Naive thymus-derived CD4-positive, alpha-beta T cell (primary cell): ENCODE measurements at places on chromosomes 1 and 21. TPM values are rescaled to one million over a fixed set of nuclear protein-coding genes. Genes with fewer than 3 reads are reported as not detected.

DNA sequence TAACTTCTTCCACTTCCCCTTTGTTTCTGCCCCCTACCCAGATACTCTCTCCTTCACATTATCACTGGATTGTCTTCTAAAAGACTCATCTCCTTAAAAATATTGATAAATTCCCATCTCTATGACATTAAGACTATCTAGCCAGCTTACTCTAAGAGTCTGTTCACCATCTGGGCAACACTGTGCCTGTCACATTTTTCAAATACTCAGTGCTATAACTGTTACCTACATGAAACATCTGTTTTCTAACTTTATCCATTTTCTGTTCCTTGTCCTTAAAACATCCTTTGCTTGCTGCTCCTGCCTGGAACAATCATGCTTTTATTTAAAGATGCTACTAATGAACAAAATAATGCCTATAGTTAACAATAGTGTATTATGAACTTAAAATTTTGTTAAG, 81.4 kb downstream of the NCAM2 start:
- H3K4me1 ChIP-seq: no peaks in the 10 kb centered on the region
- H3K27ac ChIP-seq: no peak overlapping the region
- H3K4me3 ChIP-seq: no peak overlapping the region
- no peak for DNase-seq
- H3K27me3 ChIP-seq: no peaks in the 10 kb centered on the region
- no peaks in the 10 kb centered on the region for H3K36me3 ChIP-seq

- no peaks in the 10 kb centered on the region for H3K27me3 ChIP-seq
- no peak for DNase-seq
- H3K4me3 ChIP-seq: no peak overlapping the region
- H3K36me3 ChIP-seq: no peaks in the 10 kb centered on the region
Measured at GRCh38 chr1:214514819-214515383, 36.5 kb downstream of the PTPN14 start.

GRCh38 chr1:206706298-206706791, 21.6 kb downstream of the MAPKAPK2 start:
- H3K36me3 ChIP-seq: no peaks in the 10 kb centered on the region
- no peaks in the 10 kb centered on the region for H3K27me3 ChIP-seq
- DNase-seq: no peak
- peaks cover 55% of the 10 kb centered on the region for H3K4me1 ChIP-seq
- H3K4me3 ChIP-seq: no peak overlapping the region

DNA sequence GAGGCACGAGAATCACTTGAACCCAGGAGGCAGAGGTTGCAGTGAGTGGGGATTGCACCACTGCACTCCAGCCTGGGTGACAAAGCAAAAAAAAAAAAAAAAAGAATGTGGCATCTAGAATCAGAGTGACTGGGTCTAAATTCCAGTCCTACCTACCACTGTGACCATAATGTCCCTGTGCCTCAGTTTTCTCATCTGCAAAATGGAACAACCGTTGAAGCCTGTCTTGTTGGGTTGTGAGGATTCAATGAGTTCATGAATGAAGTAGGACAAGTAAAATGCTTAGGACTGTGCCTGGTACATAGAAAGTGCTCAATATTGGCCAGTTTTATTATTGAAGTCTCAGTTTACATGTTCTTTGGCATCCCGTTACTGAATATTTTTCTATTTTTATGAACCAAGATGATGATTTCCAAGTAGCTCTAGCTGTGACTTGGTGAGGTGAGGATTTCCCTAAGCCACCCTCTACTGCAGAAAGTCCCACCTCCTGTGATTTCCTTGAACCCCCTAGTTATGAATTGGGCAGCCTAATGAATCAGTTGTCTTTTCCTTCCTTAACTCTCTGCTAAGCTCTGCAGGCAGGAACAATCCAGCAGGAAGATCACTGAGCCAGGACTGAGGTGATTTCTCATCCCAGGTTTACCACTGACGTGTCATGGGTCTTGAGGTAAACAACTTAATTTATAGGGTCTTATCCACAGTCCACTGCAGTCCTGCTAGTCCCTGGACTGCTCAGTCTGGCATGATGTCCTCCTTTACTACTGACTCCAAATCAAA, 18.9 kb upstream of the MEAF6 start:
- H3K27me3 ChIP-seq: no peaks in the 10 kb centered on the region
- DNase-seq: no peak
- peaks cover 8% of the 10 kb centered on the region for H3K36me3 ChIP-seq

GRCh38 chr1:55051621-55052020, 12.3 kb downstream of the PCSK9 start:
- no peak for DNase-seq
- no peak overlapping the region for H3K4me3 ChIP-seq
- no peaks in the 10 kb centered on the region for H3K36me3 ChIP-seq
- no peak overlapping the region for H3K27ac ChIP-seq

DNA sequence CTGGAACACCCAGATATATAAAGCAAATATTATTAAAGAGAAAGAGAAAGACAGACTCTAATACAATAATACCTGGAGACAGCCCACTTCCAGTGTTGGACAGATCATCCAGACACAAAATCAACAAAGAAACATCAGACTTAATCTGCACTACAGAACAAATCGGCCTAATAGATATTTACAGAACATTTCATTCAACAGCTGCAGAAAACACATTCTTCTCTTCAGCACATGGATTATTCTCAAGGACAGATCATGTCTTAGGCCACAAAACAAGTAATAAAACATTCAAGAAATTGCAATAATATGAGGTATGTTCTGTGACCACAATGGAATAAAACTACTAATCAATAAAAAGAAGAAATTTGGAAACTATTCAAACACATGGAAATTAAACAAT, 398.3 kb upstream of the DUSP10 start:
- H3K27ac ChIP-seq: no peak overlapping the region
- H3K36me3 ChIP-seq: no peaks in the 10 kb centered on the region
- no peak for DNase-seq
- no peak overlapping the region for H3K4me3 ChIP-seq
- H3K27me3 ChIP-seq: no peaks in the 10 kb centered on the region
- H3K4me1 ChIP-seq: no peaks in the 10 kb centered on the region

DNA sequence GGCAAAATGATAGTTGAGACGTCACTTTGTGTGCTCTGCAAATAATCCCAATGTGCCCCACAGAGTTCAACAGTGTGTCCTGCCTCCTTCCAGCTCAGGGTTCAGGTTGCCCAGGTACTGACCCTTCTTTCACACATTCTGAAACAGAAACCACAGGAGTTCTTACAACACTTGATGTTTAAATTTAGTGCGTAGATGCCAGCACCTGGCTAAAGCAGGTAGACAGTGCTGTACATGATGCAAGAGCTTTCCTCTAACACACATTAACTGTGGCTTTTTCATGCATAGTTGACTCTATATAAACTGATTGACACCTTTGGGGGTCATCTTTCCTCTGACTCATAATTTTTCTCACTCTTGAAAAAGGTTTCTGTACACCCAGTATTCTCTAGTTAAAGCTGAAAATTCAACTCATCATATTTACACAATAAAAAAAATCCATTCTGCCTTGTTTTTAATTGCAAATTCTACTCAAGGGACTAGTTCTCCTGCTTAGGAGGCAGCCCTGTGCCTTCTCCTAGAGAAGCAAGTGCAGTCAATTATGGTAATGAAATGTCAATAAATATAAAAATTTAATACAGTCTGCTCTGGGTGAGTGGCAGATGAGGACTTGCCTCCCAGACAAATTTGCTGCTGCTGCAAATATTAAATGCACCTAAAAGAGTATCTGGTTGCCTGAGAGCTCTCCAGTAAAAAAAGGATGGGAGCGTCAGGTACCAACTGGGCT, 91.4 kb downstream of the NR5A2 start:
- no peaks in the 10 kb centered on the region for H3K4me1 ChIP-seq
- H3K36me3 ChIP-seq: no peaks in the 10 kb centered on the region
- no peaks in the 10 kb centered on the region for H3K27me3 ChIP-seq
- no peak overlapping the region for H3K4me3 ChIP-seq

DNA sequence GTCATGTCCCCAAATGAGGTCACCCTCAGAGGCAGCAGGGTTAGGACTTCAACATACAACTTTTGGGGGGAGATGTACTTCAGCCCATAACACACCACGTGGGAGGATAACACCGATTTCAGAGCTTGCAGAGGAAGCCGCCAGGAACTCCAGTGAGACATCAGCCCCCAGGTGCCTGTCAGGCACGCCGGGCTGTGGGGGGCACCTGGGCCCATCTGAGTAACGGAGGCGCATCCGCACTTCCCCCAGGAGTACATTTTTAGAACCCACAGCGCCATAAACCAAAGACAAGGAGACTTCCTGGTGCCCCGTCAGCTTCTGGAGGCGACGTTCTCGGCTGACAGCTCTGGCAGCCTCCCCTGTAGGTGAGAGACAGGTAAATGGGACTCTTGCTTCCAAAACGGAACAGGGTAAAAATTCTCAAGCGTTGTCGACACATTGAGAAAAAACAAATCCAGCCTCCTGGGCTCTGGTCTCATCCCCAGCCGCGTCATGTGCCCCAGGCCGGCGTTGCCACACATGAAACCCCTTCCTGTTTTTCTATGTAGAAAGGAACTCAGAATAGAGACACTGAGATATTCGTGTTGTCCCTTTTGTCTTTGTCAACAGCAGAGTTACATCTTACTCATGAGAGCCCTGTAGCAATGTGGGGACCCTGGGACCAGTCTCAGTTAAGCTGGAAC, 93.3 kb downstream of the PDE9A start:
- peaks cover 19% of the 10 kb centered on the region for H3K4me1 ChIP-seq
- peak overlapping the region; percentile 36 for H3K4me3 ChIP-seq
- no peaks in the 10 kb centered on the region for H3K27me3 ChIP-seq

GRCh38 chr1:225651376-225651871, 1.5 kb downstream of the ENAH start:
- H3K36me3 ChIP-seq: no peaks in the 10 kb centered on the region
- H3K27ac ChIP-seq: no peak overlapping the region
- no peaks in the 10 kb centered on the region for H3K27me3 ChIP-seq
- peaks cover 5% of the 10 kb centered on the region for H3K4me1 ChIP-seq

GRCh38 chr1:209749670-209750323, 6.1 kb upstream of the TRAF3IP3 start:
- peaks cover 49% of the 10 kb centered on the region for H3K4me1 ChIP-seq
- no peak overlapping the region for H3K4me3 ChIP-seq
- H3K27me3 ChIP-seq: no peaks in the 10 kb centered on the region
- no peak for DNase-seq

GRCh38 chr1:232182236-232182635, 447.7 kb downstream of the SIPA1L2 start:
- no peaks in the 10 kb centered on the region for H3K36me3 ChIP-seq
- H3K27ac ChIP-seq: no peak overlapping the region
- H3K4me3 ChIP-seq: no peak overlapping the region

- no peaks in the 10 kb centered on the region for H3K27me3 ChIP-seq
- peaks cover 13% of the 10 kb centered on the region for H3K36me3 ChIP-seq
- DNase-seq: peak; percentile 28
- H3K4me1 ChIP-seq: peaks cover 35% of the 10 kb centered on the region
Measured at GRCh38 chr1:203796236-203796605, 798 bp downstream of the ZBED6 start.

DNA sequence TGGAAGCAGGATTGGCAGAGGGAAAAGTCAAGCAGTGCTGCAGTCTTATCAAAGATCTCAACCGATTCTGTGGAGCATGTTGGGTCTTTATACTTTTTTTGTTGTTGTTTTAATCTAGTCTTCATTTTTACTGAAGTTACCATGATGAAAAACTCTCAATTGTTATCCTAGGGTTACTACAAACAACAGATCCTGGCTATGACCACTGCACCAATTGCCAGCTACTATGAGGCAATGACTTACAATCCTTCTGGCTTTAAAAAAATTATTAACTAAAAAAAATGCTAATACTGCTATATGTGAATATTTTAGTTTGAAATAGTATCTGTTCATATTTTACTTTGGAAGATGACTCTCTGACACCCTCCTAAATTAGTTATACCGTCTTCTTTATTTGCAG, 145.9 kb downstream of the CNIH3 start:
- no peaks in the 10 kb centered on the region for H3K27me3 ChIP-seq
- H3K4me1 ChIP-seq: no peaks in the 10 kb centered on the region
- H3K27ac ChIP-seq: no peak overlapping the region
- no peak for DNase-seq

DNA sequence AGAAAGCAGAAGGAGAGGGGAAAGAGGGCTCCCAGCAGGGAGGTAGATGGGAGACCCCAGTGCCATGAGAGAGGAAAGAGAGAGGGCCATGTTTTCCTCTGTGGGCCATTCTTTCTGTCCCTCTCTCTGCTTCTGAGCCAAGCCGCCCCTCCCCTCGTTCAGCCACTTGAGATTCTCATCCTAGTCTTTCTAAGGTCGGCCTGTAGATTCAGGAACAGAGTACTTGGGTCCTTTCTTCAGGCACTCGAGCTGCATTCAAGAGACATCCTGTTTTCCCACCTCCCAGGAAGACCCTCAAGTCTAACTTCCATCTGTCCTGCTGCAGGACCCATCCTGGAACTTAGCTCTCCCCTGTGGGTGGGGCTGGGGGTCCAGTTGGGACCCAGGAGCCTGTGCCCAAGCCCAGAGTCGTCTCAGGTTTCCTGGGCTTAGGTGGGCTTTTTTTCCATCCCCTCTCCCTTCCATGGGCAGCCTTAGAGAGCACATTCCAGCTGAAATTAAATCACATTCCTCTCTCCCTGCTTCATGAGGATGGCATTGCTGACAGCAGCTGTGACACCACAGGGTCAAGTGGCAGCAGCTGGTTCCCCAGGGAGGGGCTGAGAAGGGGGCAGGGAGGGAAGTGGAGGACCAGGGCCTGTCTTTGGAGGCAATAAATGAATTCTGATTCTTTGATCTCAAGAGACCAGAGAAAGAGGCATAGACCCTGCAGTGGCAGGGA, 13.0 kb downstream of the NES start:
- DNase-seq: no peak
- H3K27ac ChIP-seq: no peak overlapping the region
- no peaks in the 10 kb centered on the region for H3K27me3 ChIP-seq
- no peaks in the 10 kb centered on the region for H3K36me3 ChIP-seq

DNA sequence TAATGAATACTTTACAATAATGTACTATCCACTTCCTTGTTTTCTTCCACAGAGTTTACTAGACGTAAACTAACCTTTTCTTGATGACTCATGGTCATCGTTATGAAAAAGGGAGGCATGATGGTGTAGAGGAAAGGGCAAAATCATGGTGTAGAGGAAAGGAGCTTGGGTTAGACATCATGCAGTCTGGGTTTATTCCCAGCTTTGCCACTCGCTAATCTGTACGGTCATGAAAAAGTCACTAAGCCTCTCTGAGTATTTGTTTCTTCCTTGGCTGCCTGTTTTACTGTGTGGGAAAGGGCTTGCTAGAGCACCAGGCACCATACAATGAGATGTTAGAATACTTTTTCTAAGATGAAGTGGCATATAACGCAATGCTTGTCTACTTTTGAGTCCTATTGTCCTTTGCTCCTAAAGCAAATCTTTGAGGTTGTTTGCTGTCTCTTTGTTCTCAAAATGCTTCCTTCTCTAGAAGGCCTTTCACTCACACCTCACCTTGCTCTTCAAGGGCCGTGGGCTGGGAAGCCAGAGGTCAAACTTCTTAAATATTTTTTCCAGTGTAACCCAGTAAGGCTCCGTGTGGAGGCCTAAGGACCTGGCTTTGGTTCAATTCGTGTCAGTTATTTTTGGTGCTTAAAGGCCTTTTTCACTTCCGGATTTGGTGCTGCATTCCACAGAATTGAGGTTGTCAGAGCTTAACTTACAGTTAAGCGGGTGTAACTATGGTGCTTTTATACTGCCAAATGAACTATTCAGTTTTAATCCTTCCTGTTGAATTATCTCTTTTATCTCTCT, 9.9 kb upstream of the ETV3 start:
- no peaks in the 10 kb centered on the region for H3K4me1 ChIP-seq
- no peak for DNase-seq

PHLDA3 gene
- total RNA-seq: 1.6 TPM

PFKFB2 gene
- total RNA-seq: 2.3 TPM

S100A1 gene
- total RNA-seq: not detected

TPTE gene
- total RNA-seq: not detected

RORC gene
- 0.16 TPM for total RNA-seq

NHLH2 gene
- total RNA-seq: not detected

RGS13 gene
- not detected for total RNA-seq

HTR6 gene
- total RNA-seq: not detected

KCTD3 gene
- 3.5 TPM for total RNA-seq

GPR161 gene
- 0.22 TPM for total RNA-seq

LCE3D gene
- total RNA-seq: not detected
